Suppressor macrophage treated with lipopolysaccharide for 4 hours (primary cell): ENCODE measurements at places on chromosomes 4 and X.

- DNase-seq: no peak
These were observed 71.1 kb downstream of the PKD2 start for GRCh38 chr4:88078579-88078978.

DNA sequence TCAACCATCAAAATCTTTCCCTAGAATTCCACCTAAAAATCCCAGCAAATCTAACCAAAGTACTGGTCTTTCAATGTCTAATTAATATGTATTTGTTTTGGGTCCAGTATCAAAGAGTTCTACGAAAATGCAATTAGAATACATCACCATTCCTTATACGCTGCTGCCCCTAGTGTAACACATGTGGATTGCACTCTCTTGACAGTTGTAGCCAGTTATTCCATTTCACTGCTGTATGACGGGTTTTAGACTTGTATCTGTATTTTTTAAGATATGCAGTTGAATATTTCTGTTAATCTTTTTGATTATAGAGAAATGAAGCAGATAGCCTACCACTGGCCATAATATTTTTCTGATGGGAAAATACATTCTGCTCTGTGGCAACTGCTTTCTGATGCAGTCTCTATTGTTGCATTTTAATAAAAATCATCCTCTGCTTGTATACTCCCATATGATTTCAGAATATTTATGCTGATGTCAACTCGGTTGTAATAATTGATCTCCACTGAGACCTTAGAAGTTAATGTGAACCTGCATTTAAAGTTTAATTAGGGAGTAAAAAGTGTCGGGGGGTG, 17.1 kb upstream of the PAGE2B start:
- DNase-seq: peak; percentile 45

DNA sequence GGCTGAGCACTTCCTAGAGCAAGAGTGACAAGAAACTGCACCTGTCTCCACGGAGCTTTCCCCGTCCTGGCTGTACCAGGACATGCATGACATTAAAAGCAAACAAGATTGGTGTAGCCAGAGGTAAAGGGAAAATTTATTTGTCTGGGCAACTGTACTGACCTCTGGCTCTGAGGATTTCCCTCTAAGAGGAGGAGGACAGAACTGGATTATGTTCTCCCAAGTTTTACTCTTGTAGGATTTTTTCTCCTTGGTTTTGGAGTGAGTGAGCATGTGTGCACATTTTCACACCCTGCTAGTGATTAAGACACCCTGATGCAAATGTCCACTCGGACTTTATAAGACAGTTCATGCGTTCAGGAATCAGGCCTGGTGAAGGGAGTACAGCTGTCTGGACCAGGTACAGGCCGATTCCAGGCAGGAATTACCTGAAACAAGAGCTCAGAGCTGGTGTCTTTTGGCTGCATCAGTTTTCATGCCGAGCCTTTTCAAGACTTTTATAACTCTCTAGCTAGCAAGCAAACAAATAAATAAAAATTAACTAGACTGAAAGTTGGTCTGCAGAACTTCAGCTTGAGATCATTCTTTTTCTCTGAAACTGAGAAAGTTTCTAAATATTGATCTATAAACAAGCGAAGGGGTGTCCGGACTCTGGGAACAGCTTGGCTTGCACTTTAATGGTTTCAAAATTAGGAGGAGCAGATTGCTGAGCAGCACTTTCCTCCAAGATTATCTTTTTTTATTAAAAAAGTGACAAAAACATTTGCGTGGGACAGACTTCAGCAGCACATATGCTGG, 51.3 kb upstream of the SPRY1 start:
- DNase-seq: no peak

DNA sequence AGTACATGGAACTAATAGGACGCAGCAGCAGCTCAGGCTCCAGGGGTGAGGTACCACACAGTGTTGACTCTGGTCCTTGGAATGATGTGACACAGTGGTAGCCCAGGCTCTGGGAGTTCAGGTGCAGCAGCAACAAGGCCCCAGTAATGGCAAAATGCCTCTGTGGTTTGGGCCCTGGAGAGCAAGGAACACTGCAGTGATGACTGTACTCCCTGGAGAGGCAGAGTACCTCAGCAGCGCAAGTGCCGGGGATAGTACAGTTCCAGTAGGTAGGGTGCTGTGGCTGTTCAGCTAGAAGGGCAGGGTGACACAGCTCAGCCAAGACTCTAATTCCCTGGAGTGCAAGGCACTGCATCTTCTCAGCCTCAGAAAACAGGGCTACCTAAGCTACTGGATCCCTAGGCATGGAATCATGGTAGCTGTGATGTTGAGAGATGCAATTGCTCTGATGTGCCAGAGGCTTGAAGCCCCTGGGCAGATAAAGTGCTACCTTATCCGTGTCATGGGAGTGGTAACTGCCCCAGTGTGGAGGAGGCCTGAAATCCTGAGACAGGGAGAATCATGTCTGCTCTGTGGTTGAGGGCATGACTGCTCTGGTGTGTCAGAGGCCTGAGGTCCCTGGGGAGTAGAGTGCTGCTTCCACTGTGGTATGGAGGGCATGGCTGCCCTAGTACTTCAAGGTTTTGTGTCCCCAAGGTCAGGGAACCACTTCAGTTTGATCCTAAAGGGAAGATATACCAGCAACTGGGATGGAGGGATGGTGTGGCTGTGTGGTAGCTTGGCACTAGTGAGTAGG, 55.2 kb downstream of the AREG start:
- DNase-seq: no peak

GRCh38 chrX:118595501-118596042, 100.0 kb downstream of the DOCK11 start:
- no peak for DNase-seq

DNA sequence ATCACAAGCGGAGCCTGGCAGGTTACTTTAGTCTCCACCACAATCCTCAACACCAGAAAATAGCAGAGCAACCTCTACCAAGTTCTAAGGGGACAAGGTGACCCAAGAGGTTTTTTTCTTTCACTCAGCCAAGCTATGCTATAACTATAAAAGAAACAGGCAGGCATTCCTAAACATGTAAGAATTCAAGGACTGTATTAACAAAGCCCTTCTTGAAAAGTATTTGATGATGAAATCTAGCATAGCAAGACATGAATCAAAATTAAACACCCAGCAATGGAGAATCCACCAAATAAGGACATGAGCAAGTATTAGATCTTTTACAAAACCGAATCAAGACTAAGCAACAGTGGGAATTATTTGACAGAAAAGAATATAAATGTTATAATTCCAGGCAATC, 25.7 kb upstream of the C1QTNF7 start:
- no peak for DNase-seq

- no peak for DNase-seq
These were observed 738.0 kb upstream of the PITX2 start for GRCh38 chr4:111360906-111361305.

DNA sequence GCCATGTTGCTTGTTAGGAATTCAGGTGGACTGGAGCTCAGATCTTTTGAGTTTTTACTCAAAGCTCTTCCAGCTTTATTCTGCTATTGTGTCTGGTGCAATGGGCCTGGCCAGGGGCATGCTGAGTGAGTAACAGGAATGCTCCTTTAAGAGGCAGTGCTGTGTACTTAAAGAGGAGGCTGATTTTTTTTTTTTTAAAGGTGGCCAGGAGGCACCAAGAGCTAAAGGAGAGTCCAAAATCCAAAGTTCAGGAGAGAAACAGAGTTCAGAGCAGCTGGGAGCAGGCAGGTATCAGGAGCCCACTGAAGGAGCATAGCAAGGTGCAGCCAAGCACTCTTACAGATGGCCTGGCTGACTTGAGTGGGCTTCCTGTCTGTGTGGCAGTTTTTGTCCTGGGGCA, 178.7 kb downstream of the FMR1NB start:
- no peak for DNase-seq

DNA sequence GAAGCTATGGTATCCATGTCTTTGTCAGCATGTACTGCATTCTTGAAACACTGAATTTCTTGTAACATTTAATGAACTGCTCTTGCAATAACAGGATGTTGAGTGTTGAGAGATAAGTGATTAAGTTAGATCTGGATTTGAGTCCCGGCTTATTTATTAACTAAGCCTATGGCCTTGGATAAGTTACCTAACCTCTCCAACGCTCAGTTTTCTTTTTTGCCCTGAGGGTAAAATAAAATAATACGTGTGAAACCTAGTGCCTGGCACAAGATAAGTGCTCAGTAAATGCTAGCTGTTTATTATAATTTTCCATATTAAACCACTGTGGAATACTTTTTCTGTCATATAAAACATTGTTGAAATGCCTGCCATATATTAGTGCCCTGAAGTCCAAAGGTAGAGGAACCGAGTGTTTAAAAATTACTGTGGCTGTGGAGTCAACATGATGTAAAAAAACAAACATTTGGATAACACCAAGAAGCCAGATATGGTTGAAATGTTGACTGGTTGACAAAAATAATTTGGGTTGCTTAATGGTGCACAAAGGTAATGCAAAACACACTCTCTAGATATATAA, 58.6 kb upstream of the ALB start:
- no peak for DNase-seq

DNA sequence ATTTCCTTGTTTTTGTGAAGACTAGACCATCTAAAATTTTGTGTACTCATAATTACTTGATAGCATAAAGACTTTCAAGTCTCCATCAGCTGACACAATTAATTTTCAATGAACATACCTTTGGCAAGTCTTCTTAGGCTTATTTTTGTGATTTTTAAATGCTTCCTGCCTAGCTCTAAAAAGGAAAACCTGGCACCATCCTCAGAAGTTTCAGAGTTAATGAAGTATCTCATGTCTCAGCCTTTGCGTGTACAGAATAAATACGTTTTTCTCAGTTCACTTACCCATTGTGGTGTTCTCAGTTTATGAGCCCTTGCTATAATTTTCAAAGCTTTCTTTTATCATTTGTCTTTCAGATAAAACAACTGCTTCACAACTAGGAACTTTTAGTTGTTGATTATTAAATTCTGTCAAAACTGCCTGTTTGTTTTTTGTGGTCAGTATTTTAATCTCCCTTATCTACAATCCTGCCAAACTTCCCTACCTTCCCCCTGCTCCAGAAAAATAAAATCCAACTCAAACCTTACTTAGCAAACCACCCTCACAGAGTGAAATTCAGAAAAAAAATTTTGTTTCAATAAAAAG, 21.6 kb downstream of the ADD1 start:
- no peak for DNase-seq

- peak; percentile 71 for DNase-seq
These were observed 89.6 kb upstream of the MAD2L1 start for GRCh38 chr4:120156120-120156718.

- no peak for DNase-seq
These were observed 162.3 kb upstream of the EDNRA start for GRCh38 chr4:147318586-147318985.
